ENCODE measurements at places on chromosomes 7 and 10.
A peak's percentile ranks its signal among the peaks of the same experiment; 100 is the strongest.

GRCh38 chr7:155213385-155213784, 84.3 kb upstream of the INSIG1 start:
- DNase-seq, result no peak

DNA sequence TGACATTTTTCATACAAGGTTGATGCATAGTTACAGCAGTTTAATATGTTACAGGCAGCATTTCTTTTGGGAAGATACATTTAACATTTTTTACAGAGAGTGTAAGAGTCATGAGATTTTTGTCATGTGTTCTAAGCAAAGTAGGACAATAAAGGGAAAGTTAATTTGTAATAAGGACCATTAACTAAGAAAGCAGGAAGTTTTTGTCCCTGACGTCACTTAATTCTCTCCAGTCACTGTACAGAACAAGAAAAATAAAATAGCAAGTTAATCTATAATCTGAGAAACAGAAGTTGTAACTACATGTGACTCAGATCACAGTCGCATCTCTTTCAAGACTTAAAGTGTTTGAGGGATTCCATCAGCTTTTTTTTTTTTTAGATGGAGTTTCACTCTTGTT, 49.5 kb upstream of the CAPZA2 start:
- DNase-seq, result no peak

GRCh38 chr10:130038611-130039109, 72.0 kb downstream of the C10orf143 start:
- DNase-seq, result no peak

DNA sequence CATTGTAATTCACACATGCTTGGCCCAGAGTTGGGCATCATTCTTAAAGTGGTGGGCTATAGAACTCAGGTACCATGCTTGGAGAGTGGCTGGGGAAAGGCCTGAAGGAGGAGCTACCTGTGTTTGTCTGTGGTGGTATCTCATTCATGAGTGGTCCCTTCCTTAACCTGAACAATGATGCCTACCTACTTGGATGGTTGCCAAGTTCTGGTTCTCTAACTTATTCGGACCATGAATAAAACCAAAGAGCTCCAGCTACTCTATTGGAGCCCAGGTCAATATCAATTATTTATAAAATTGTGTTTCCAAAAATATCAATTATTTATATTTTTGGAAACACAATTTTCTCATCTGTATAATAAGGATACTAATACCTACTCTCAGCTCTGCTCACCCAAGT, 2.9 kb upstream of the GPR37 start:
- no peak for DNase-seq

DNA sequence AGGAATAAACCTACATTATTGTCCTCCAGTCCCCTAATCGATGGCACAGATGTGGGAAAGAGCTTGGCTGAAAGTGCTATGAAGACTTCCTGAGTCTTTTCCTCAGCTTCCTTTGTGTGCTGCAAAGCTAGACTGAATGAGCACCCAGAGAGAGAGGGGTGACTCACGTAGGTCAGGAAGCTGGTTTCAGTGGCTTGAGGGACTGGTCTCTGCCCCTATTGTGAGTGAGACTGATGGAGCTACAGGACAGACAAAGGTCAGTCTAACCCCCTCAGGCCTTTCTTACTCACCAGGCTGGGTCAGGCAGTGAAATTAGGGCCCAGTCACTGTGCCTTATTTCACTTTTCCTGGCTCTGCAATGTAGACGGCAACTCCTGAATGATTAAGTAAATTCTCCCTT, 171.1 kb upstream of the GRB10 start:
- DNase-seq, result no peak

- no peak for DNase-seq
Observed at GRCh38 chr10:2867788-2868299, 199.5 kb upstream of the PFKP start.

- DNase-seq, result no peak
Observed at GRCh38 chr7:79319369-79319768, 134.1 kb downstream of the MAGI2 start.

DNA sequence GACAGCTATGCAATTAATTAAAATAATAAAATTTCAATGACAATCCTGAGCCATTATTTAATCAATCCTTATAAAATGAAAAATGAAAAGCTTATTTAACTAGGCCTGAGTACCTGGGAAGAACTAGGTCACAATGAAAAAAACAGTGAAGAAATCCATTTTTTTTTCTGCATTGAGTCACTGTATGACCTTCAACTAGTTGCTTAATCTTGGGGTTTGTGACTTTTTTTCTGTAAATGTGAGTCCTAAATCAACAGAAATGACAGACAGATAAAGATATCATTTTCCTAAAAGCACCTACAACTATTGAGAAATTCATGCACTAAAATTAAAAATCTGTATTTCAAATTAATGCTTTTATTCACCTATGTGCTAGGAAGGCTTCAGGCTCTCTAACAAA, 96.8 kb downstream of the TMEM26 start:
- no peak for DNase-seq

- peak; percentile 42 for DNase-seq
Observed at GRCh38 chr7:36951257-36951697, 227.0 kb upstream of the AOAH start.

DNA sequence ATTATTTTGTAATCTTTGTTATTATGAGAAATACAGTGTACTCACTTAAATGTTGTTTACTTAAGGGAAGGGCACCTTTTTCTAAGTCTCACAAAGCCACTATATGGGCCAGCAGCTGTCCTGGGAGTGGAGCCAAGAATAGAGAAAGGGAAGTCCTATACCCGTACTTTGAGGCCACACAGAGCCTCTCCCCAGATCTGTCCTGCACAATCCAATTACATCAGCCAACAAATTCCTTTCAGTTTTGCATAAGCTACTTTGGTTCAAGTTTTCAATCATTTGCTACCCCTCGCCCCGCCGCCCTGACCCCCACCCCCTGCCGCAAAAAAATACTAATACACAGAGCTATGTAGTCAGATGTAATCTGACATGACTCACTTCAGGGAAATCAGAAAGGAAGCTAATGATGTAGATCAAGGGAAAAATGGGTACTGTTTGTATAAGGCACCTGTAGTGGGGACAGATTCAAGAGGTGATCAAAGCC, 297.4 kb upstream of the NEBL start:
- peak; percentile 55 for DNase-seq

DNA sequence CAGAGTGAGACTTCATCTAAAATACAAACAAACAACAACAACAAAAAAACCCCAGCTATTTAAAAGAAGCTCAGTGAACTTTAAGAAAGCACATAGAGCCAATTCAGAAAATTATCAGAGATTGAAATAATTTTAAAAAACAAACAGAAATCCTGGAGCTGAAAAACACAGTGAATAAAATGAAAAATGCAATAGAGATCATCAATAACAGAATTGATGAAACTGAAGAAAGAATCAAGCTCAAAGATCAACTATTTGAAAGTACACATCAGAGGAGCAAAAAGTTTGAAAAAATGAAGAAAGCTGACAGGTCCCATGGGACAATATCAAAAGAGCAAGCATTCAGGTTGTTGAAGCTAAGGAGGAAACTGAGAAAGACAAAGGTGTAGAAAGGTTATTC, 12.2 kb upstream of the ZNF746 start:
- no peak for DNase-seq

GRCh38 chr10:5385224-5385623, 19.4 kb downstream of the TUBAL3 start:
- no peak for DNase-seq

GRCh38 chr7:116356979-116357378, 142.6 kb upstream of the CAV2 start:
- DNase-seq, result peak; percentile 7

DNA sequence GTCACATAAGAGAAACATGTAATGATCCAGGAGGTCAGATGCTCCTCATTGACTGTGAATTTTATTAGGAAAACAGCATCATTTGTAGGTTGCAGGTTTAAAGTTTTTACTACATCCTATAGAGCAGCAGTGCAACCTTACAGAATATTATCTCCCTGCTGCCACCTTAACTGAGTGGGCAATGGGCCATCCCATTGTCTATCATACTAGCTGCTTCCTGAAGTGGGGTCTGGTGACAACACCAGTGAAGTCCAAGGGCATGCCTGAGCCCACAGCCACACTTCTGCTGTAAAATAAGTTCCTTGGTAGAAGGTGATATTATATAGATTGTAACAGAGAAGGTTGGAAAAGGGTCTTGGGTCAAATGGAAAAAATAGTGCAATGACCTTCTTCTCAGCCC, 4.0 kb upstream of the RAB18 start:
- DNase-seq, result no peak

DNA sequence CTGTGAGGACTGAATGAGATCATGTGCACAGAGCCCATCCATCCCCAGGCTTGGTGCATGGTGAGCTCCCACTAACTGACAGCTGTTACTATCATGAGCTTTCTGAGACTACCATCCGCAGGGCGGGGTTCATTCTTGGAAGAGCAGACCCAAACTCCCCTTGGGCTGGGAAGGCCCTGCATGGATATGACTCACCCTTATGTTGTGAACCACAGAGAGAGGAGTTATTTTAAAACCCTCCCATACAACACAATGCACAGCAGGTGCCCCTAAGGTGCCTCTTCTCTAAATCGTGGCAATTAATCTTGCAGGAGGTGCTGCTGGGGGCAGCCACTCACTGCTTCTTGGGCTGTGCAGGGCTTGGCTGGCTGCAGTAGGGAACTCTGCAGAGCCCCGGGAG, 219.1 kb downstream of the GFRA1 start:
- DNase-seq, result no peak

DNA sequence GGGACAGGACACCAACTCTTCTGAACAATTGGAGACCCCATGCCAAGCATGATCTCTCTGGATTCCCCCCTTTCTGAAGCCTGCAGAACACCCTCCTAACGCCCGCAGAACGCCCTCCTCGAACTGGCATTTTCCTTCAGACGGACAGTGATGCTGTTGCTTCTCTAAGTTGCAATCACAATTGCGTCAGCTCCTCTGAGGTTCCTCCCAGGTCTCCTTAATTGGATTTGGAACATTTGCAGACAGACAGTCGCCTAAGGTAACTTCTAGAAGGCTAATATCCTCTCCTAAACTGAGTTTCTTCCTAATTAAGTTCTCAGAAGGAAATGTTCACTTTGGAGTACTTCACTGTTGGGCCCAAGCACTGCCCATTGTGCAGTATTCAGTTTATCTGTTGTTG, 20.5 kb upstream of the SERPINE1 start:
- no peak for DNase-seq

DNA sequence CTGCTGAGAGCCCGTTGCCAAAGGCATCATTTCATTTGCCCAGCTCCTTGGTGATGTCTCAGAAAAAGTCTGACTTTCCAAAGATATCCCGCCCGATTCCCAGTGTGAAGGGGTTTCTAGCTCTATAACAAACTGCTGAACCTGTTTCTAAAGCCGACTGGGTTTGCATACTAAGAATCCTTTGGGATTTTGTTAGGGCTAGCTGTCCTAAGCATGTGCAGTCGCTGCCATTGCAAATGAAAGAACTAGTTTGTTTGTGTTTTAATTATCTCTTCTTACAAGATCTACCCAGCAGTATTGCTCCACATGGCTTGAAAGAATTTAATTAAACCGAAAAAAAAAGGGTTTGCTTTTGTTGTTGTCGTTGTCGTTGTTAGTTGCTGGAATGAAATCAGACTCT, 476.6 kb downstream of the GATA3 start:
- DNase-seq, result peak; percentile 9

DNA sequence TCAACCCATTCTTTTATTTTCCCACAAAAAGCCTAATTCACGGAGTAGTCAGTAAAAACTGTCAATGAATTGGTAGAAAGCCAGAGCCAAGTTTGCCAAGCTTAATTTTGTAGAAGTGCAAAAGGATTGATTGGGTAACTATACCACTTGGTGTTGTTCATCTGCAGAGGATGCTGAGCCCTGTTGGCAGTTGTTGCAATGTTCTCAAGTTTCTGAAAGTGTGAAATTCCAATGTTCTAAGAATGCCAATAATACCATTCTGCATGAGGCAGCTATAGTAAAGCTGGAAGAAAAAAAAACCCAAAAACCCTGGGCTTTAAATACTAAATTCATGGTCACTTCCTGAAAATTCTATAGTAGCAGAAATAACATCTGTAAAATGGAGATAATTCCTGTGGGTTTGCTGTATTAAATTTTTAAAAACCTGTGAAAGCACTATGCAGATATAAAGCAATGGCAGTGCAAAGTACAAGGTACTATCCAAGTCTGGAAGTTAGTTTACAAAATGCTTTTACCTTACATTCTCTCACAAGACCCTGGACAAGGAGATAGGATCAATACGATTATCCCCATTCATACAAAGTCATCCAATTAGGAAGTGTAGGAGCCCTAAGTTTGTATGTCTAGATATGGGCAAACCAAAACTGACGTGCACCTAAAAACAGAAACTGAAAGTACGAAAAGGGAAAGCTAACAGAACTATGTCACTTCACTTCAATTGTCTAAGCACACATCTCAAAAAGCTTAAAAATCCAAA, 6.0 kb upstream of the PON1 start:
- no peak for DNase-seq

- no peak for DNase-seq
Observed at GRCh38 chr10:29585488-29585976, 49.2 kb downstream of the SVIL start.

DNA sequence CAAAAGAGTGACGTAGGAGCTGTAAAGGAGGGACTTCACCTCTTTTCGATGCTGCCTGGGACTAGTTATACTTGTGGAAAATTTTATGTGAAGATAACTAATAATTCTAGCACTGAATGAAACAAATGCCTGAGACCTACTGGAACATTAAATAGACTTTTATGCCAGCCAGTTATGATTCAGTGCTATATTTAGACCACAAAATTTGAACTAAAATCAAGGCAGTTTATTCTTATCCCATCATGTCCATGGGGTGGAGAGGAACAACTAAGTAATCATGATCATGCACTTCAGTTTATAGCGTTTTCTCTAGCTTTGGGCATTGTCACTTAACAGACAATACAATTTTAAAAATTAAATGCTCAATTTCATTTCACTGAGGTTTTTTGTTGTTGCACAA, 76.7 kb downstream of the ZEB1 start:
- no peak for DNase-seq

DNA sequence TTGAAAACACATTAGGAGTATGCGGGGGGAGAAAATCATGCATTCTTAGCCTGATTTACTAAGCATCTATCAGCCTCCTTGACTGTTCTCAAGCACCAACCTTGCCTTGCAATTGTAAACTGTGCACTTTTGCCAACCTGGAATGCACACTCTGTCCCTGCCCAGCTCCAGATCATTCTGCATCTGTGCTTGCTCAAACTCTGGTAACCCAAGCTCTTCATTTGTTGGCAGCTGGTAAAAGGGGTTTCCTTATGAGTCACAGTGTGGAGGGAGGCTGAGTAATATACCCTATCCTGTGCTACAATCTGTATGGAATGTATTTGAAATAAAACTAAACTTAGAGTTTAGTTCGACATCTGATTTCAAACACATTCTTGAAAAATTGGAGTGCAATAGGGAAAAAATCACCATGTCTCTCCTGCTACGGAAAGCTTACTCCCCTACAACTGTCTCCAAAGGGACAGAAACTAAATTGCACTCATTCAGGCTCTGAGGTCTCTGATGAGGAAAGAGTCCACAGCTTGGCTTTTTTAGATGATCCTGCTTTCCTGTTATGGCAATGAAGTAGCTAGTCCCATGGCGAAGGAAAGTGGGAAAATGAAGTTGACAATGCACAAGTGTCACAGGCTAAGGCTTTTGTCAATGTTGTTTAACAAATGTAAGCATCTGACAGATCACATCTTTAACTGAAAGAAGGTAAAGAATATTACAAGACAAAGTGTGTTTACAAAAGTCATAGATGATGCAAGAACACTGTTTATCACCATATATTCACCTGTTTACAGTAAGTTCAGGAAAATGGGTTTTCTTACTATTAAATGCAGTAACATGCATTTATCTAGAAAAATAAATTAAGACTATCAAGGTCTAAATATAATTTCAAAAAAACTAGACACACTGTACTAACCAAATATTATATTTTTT, 61.9 kb downstream of the TES start:
- DNase-seq, result peak; percentile 10
